ENCODE measurements at places on chromosomes 1 and 21. TPM values are rescaled to one million over a fixed set of nuclear protein-coding genes. Genes with fewer than 3 reads are reported as not detected.

Gene DCAF6
- polyA plus RNA-seq = 30.8 TPM

Gene ZBTB8OS
- polyA plus RNA-seq = 62.3 TPM

GRCh38 chr1:36829961-36830360, 204.4 kb downstream of the GRIK3 start:
- no peak for DNase-seq

Gene PLA2G2C
- not detected for polyA plus RNA-seq

Gene FCER1A
- polyA plus RNA-seq = 1.4 TPM

- peak; percentile 42 for DNase-seq
Observed at GRCh38 chr1:151012684-151013471, 4.6 kb downstream of the PRUNE1 start.

Gene ADGRL4
- 16.8 TPM for polyA plus RNA-seq

Gene BMP8A
- not detected for polyA plus RNA-seq

Gene RAD54L
- 1.2 TPM for polyA plus RNA-seq

- DNase-seq = no peak
Observed at GRCh38 chr1:182984621-182985020, 31.7 kb upstream of the SHCBP1L start.

Gene GNG12
- 46.1 TPM for polyA plus RNA-seq

- DNase-seq = no peak
Observed at GRCh38 chr1:169107603-169108208, 1.2 kb downstream of the ATP1B1 start.

GRCh38 chr1:89312572-89312971, 39.9 kb upstream of the GBP5 start:
- DNase-seq = no peak

GRCh38 chr1:171784784-171785183, 3.3 kb downstream of the METTL13 start:
- DNase-seq = no peak

Gene RBM11
- polyA plus RNA-seq = 6.9 TPM

Gene SPRR2F
- polyA plus RNA-seq = not detected

Gene GJA4
- polyA plus RNA-seq = 31.9 TPM

DNA sequence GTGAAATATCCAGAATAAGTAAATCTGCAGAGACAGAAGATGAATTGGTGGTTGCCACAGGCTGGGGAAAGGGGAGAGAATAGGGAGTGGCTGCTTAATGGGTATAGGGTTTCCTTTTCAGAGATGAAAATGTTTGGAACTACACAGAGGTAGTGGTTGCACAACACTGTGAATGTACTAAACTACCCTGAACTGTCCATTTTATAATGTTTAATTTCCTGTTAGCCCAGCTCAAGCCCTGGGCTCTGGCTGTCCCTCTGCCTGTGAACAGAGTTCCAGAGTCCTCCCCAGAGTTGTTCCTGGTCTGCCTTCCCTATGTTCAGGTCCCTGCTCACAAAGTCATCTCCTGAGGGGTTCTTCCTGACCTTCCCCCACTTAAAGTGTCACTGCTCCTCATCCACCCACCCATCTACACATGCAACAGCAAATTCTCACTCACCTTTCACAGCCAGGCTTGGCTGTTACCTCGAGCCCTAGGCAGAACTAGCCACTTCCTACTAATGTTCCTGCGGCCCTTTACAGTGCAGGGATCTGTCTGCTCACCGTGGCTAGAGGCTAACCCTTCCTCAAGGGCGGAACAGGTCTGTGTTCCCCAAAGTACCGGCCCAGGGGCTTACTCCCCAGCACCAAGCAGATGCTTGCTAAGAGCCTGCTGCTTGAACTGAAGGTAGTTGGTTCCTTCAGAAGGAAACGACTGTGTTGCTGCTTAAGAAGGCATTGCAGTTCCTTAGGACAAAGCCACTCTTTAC, 22.4 kb downstream of the DHCR24 start:
- DNase-seq = no peak

GRCh38 chr1:54252371-54252936, 52.5 kb downstream of the MRPL37 start:
- DNase-seq = no peak

GRCh38 chr1:33316601-33317000, 4.3 kb downstream of the A3GALT2 start:
- DNase-seq = no peak

- DNase-seq = no peak
Observed at GRCh38 chr1:19812875-19813642, 2.0 kb downstream of the RNF186 start.

- no peak for DNase-seq
Observed at GRCh38 chr21:44065428-44065827, 41.8 kb upstream of the PWP2 start.

DNA sequence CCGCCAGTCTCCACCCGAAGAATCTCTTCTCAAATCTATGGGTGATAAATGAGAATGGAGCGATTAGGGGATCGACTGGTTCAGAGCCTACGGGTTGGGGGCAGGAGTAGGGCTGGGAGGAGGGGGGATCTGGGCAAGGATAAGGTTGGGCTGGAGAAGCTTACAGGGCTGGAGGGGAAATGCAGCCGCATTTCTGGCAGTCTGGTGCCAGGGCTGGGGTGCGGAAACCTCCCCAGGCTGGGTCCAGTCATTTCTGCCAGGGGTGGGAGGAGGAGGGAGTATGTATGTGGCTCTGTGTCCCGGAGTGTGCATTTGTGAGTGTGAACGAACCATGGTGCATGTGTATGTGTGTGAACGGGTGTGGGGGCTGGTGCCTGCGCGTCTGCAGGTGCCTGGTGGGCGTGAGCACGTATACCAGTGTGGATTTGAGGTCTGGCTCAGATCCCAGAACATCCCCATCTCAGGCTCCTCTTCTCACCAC, 10.2 kb downstream of the C1orf216 start:
- DNase-seq = peak; percentile 58

Gene C1orf185
- not detected for polyA plus RNA-seq

Data from kidney (tissue), 22 donors.